ENCODE measurements at places on chromosomes 5 and 9.

DNA sequence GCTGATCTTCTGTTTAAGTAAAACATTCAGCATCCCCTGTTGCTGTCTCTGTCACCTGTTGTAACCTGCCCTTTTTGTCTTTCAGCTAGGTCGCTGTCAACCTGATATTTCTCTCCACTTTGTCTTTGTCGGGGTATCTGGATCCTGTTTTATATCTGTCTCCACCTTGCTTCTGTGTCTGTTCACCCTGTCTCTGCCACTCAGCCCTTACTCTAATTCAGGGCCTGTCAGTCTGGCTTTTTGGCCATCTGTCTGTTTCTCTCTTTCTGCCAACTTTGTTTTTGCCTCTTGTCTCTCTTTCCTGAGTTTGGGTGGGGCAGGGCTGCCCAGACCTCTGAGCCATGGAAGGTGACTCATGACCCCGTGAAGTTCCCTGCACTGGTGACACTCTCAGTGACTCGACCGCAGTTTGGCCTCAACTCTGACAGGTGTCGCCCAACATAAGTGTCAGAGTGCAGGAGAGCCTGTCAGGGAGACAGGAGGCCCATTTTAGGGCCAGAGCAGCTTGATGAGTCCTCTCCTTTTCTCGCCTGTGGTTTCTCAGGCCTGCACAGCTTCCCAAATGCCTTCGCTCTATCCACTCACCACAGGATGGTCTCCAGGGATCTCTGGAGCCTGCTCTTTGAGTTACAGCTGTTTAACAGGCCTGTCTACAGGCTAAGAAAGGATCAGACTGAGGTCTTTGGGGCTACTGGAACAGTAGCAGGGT is 868 bp downstream of the ZBTB43 start:
- DNase-seq, result no peak

DNA sequence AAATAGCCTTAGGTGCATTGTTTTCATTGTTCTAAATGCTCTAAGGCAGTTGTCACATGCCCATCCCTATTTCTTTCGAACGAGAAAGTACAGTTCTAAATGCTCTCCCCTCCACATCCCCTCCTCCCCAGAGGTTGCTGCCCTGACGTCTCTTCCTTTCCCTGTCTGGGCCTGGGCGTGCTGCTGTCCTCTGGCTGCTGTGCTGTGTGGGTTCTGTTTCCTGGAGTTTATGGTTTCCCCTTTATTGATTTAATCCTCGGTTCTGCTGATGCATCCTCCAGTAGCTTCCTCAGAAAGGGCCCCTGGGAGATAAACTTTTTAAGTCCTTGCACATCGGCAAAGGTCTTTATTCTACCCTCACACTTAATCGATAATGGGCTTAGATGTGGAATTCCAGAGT is 48.8 kb downstream of the MVB12B start:
- DNase-seq, result no peak

- no peak for DNase-seq
These were observed 15.6 kb downstream of the WWC1 start for GRCh38 chr5:168307022-168307421.

DNA sequence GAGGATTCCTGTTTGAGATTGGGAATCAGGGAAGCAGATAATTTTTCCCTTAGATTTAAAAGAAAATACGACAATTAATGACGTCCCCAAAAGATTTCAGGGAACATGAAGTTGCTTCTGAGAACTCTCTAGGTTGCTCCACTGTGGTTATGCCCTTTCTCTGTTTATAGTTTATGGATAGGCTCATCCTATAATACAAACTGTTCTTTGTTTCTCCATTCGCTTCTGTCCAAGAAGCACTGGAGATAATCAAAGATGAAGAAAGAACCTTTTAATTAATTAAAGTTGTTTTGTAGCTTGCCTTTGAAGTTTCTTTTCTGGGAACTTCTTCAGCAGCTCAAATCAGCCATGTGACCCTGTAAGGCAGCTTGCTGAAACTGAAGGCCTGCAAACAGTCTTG is 87.5 kb downstream of the CHSY3 start:
- no peak for DNase-seq

Measured in Panc1 (cell line).